Adipocyte (in vitro differentiated cells): ENCODE measurements at places on chromosomes 3 and 15.

DNA sequence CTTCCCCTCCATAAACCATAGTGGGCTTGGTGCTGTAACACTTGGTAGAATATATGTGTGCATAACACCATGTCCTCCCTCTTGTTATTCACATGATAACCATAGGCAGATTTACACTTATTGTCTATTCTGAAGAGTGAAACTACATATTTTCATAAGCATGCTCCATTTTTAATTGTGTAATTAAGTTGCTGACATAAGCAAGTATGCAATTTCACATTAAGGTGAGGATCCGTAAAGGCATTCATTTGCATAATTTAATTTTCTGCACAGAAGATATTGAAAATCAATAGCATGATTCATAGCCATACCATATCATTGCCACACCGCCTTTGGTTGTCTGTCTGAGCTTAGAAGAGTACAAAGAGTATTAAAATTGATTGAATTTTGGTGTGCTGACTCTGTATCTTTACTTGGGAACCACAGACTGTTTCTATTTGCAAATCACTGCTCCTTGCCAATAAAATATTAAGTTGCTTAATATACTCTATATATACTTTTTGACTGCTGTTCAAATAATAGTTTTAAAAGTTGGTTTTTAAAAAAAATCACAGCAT lies 182.4 kb downstream of the PTPRG start:
- DNase-seq = no peak

GRCh38 chr15:47813748-47814384 lies 96.6 kb downstream of the SEMA6D start:
- no peak for DNase-seq

- peak; percentile 1 for DNase-seq
Measured at GRCh38 chr3:17969985-17970568, 227.6 kb upstream of the TBC1D5 start.

DNA sequence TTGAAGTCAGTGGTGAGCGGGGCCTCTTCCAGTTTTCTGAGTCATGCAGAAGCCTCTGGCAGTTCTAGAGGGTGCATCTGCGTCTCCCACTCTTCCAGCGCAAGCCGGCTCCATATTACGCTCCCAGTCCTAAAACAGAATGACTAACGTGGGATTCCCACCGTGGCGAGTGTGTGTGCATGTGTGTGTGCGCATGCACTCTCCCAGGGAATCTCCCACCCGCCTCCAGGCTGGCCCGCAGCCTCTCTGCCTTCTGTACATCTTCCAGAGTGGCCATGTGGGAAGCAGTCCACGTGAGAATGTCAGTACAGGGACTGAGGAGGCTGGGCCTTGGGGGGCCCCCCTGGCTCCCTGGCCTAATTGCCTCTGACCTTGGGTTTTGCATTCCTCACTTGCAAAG lies 87.7 kb downstream of the LSM3 start:
- DNase-seq = peak; percentile 70

- DNase-seq = no peak
Measured at GRCh38 chr3:44409640-44410410, 67.6 kb downstream of the ZNF445 start.

GRCh38 chr3:27641888-27642601 lies 80.1 kb downstream of the EOMES start:
- DNase-seq = no peak

DNA sequence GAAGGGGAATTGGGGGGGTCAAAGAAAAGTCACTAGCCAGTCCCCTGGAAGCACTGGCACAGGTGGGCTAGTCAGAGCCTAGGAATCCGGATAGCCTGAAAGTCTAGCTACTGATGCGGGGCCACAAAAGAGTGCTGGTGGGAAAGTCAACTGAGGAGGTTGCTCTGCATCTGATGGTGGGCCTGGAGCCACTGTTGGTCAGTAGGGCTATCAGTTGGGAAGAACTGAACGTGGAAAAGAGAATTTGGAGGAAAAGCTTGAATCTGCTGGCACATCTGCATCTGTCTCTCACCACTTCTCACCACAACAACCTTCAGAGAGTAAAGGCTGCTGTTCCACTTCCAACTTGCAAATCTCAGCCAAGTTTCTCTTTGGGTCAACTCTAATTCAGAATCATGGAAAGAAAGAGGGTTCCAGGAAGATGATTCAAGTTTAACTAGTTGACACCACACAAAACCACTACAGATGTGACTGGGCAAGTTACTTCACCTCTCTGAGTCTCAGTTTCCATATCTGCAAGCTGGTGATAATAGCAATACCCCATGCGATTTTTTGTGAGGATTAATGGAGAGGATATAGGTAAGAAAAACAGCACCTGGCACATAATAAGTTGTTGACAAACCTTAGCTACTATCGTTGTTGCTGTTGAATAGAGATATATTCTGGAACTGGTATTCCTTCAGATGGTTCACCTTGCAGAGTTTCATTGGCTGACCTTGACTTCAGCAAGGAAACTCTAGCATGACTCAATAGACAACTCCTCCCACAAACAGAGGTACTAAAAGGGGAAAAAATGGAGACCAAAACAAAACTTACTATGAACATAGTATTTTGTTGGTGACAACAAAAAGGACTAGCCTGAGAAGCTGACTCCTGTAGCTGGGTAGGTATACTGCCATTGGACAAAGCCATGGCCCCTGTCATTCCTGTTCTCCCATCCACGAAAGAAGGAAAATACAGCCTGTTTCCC lies 280.2 kb upstream of the STT3B start:
- no peak for DNase-seq
